Stimulated activated CD4-positive, alpha-beta T cell treated with anti-CD3 and anti-CD28 coated beads, TNF-alpha, amount 100 ng/mL, for 1 hour (primary cell): ENCODE measurements at places on chromosomes 7 and 10.

DNA sequence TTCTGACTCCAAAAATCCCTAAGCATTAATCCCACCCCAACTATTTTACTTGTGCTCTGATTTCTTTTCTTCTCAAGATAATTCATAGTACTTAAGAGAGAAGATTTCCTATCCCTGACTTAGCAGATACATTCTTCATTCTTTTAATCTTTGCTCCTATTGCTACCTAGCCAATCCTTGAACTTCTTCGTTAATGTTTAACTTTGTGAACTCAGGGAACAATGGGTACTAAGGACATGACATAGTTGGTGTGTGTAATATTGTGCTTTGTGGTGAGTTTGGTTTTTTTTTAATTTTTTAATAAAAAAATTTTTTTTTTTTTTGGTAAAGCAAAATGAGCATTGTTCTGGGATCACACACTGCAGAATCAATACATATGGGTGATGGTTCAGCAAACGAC is 166.2 kb downstream of the CHCHD3 start:
- DNase-seq = no peak

- DNase-seq = no peak
Measured at GRCh38 chr7:151539088-151539671, 19.5 kb upstream of the RHEB start.

DNA sequence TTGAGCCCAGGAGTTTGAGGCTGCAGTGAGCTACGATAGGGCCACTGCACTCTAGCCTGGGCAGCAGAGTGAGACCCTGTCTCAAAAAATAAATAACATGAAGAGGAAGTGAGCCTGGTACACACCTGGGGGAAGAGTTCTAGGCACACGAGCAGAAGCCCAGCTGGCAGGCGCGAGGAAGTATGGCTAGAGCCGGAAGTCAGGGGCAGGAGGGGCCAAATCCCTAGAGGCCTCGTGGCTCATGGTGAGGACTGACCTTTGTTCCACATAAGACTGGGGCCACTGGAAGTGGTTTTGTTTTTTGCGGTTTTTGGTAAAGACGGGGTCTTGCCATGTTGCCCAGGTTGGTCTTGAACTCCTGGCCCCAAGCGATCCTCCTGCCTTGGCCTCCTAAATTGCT is 117.6 kb downstream of the HIP1 start:
- no peak for DNase-seq

- DNase-seq = no peak
Measured at GRCh38 chr10:71912431-71912830, 51.8 kb upstream of the CHST3 start.
